H7 (cell line): ENCODE measurements at places on chromosomes 16 and 17.

DNA sequence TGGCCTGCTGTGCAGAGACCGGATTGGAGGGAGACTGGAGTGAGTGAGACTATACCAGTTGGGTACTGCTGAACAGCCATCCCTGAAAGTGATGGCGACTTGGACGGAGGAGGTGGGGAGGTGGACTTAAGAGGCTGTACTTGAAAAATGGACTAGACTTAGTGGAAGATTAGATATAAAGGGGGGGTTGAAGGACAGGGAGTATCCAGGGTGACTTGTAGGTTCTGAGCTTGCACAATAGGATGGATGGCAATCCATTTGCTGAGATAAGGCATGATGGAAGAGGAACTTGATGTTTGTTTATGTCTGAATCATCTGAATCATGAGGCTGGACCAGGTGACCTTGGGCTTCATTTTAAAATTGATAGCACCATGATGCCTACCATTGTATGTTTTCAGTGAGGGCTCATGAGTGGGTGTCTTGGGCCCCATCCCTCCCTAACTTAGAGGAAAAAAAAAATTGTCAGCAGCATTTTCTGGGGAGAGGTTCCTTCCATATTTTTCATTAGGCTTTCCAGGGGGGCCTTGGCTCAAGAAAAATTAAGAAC, 41.2 kb downstream of the PRKCA start:
- no peak for DNase-seq

DNA sequence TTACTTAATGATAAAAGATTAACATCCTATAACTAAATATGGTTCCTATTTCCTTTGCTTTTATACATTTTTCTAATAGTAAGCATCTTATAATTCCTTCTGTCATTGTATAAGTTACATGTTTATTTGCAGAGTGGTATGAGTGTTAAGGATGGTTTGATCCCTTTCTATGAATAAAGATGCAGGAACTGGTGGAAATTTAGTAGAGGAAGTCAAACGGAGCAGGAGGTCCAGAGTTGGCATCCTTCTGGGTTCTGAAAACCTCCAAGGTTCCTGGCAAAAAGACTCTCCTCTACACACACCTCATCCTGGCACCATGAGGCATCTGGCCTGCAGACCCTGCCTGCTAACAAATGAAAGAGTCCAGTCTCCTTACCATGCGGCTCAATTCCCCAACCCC, 296.8 kb downstream of the SOX9 start:
- no peak for DNase-seq

DNA sequence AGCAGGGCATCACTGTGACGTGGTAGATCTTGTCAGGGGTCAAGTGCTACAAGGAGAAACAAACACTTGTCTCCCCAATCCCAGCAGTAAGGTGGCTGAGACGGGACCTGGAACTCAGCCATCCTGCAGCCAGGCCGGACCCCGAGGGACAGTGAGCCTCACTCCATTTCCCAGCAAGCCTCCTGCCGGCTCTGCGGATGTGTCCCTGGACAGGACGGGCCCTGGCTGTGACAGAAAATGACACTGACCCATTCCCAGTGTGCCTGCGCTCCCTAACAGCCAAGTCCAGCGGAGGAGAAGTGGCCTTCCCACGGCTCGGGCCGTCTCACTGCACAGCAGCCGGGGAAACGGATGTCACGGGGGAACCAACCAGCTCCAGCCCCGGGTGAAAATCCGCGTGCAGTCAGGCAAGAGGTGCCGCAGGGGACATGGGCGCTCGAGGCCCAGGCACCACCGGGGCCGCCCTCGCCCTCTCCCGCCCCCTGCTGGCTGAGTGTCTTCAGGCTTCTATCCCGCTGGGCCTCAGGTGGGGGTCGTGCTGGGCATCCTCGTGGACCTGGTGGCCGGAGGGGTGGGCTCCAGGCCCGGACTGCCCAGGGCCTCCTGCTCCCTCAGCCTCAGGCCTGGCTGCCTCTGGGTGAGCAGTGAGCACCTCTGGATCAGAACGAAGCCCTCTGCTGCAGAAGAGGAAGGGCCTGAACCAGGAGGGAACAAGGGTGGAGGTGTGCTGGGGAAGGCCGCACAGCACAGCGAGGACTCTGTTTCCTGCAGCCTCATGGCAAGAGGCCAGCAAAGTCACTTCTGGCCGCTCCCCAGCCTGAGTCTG, 6.7 kb downstream of the HAGHL start:
- DNase-seq, result peak; percentile 92

GRCh38 chr17:48723423-48724250, 652 bp downstream of the PRAC2 start:
- peak; percentile 80 for DNase-seq

DNA sequence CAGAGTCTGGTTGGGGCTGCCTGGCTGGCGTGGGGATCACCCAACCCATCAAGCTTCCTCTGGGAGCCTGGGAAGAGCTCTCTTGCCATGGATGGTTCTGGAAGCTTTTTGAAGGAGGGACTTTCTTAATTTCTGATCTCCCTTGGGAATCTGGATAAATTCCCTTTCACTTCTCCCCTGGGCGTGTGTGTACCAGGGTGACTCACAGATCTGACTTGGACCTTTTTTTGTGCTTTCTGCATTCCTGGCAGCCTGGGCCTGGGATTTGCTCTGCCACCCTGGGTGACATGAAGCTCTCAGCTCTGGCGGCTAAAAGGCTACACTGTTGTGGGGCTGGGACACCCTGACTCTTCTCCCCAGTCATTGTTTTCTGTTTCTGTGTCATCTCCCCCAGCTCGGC, 70.1 kb downstream of the ABCC1 start:
- DNase-seq, result no peak

DNA sequence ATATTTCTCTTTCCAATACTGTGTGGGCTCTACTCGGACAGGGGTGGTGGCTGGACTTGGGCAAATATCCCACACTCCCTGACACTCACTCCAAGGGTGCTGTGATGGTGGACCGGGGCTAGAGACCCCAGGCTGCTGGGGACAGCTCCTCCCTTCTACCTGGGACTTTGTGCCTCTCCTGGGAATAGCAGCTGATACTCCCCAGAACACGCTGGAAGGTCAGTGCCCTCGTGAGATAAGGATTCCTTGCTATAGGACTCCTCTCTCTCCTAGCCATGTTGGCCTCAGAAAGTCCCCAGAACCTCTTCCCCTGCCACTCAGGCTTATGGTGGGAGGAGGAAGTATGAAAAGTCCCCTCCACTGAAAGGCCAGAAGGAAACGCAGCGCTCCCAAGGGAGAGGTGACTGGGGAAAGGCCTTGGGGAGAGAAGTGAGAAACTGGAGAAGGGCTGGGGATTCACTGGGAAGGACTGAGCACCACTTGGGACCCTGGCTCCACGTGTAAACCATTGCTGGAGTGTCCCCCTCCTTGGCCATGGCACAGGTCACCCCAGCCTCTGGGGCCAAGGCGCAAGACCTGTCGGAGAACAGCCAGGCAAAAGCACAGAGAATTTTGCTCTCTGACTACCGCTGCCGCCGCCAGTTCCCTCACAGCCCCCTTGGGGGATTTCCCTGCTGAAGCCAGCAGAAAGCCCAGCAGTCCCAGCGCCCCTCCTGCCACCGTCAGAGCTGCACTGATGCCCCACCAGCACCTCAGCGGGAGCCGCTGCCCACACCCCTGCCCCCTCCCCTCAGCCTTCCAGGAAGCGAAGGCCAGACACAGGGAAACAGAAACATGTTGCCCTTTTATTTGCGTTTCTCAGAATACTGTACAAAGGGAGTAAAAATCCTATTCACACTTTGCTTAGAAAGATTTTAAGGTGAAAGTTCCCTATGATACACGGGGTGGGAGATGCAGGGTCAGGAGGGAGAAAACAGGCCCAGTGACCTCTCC, 2.1 kb upstream of the GSDMB start:
- DNase-seq, result peak; percentile 56

DNA sequence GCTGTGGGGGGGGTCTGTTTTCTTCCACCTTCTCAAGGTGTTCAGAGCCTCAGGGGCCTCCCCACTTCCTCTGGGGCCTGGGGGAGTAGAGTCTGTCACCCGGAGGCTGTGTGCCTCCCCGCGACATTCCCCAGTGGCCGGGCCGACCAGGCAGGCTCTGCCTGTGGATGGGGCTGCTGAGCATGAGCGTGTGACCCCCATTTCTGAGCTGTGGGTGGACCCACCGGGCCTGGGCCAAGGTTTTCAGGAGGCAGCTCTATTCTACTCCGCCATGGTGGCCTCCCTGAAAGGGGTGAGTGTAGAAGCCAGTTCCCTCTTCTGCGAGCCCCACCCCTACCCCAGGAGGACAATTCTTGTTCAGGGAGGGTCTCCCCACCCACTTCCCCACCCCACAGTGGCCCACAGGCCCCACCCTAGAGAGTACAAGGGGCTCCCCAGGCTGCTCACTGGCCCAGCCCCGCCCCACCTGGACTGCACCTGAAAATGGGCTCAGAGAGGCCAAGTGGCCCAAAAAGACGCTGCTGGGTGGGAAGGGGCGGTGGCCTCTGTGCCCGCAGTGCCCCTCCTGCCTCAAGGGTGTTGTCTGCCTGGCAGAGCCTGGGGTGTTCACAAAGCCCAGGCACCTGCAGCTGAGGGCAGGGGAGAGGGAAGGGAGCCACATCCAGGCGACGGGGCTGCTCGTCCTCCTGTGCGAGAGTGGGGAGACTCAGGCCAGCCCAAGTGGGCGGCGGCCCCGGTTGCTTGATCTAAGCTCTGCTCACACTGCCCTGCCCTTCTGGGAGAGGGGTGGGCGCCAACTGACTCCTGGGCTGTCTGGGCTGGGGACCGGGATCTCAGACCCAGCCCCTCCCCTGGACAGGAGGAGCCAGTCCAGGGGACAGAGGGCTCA, 1.3 kb downstream of the MSLN start:
- no peak for DNase-seq

- DNase-seq, result no peak
Measured at GRCh38 chr17:37255432-37255831, 120.4 kb upstream of the C17orf78 start.

DNA sequence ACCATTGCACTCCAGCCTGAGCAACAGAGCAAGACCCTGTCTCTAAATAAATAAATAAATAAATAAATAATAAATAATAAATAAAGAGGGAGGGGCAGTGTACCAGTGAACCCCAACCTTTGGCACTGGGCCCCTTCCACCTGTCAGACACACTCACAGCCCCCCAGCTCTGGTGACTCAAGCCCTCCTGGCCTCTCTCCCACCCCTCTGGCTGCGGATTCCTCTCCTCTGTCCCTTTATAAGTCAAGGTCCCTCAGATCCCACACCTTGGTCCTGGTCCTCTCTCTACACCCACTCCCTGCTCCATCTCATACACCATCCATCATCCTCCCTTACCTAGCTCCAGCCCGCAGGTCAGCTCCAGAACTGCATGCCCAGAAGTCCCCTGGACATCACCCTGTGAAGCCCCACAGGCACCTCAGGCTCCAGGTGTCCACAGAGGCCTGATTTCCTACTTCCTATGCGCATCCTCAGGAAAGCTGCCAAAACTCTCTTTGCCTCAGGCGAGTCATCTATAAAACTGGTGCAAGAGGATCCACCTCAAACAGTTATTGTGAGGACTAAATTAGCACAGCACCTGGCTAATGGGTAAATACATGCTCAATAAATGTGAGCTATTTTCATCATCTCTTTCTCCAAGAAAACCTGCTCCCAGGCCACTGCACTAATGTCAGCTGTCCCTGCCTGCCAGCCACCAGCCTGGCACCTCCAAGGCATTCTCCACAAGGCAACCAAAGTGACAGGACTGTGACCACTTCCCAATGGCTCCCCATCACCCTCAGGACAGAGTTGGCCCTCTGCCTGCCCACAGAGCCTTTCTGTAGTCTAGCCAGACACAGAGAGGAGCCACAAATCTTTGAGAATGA, 46.8 kb downstream of the BEAN1 start:
- peak; percentile 47 for DNase-seq

DNA sequence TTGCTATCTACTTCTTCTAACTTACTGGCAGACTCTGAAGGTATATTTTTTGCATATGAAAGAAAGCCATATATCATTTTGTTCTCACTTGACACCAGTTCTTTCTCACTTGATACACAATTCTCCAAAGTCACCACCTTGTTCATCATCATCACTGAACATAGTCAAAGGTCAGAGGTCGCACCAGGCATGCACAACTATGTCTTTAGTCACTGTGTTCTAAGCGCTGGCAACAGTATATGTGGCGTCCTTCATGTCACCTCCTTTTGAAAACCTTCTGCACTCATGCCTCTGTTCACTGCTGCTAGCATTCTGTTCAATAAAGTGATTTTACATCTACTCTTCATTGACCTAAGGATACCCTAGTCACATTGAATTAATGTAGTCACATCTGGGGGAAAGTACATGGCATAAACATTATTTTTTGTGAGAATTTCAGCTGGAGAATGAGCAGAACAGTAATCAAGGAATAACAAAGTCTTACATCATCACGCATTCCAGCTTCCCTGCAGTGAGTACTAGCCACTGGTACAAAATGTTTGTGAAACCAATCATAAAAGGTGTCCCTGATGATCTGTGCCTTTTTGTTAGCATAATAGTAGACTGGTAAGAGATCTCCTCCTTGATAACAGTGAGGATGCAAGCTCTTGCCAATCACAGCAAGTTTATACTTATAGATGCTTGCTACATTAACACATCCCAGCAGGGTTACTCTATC, 20.5 kb upstream of the TBX4 start:
- DNase-seq, result no peak

GRCh38 chr16:1493746-1494094, 560 bp downstream of the TELO2 start:
- no peak for DNase-seq

DNA sequence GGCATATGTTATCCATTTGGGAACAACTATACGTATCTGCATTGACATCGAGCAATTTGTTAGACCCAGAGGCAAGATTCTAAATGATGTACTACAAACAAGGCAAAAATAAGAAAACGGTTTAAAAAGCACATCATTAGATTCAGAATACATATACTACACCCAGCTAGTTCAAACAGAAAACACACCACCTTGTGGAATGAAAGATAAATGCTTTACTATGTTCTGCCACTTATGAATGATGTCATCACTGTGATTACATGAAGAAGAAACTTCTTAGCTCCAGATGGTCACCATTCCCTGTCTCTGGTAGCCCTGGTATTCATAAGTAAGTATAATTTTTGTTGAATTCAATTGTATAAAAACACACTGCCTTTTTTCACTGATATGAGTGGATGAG, 7.8 kb downstream of the NACA2 start:
- DNase-seq, result no peak

DNA sequence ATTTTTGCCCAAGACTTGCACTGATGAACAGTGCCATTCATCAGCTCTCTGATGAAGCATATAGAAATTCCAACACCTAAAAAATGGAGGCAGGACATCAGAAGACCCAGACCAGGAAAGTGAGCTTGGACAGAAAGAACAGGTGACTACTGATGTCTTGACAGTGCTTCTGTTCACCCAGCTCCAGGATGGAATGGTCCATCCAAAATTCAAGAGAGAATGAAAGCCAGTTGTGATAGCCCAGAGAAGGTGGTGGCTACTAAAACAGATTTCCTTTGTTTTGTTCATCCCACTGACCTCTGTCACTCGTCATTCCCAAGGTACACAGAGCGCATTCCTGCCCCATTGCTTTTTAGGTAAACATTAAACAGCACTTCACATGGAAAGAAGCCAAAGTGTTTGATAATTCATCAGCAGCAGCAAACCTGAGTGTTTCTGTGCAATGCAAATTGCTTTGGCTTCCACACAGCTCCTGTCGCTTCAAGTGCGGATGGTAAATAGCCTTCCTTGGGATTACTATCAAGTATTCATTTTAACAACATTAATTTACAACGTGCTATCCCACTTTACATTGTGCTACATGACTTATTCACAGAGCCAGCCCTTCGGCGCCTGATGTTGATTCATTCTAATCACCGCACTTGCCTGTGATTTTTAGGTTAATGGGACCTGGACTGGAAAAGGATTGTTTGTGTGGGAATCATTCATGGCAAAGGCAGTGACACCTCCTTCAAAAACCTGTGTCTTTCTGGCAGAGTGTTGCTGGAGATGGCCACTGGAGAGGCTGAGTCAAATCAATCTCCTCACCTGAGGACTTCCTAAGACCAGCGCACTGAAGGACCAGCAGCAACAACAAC, 65.1 kb upstream of the TOX3 start:
- DNase-seq, result no peak

GRCh38 chr16:50495673-50496072, 52.5 kb upstream of the NKD1 start:
- DNase-seq, result no peak
